A375 (cell line): ENCODE measurements at places on chromosomes 6 and 20. TPM values are rescaled to one million over a fixed set of nuclear protein-coding genes. Genes with fewer than 3 reads are reported as not detected.

The ZNF165 gene
- 0.87 and 1.0 TPM in 2 replicates for total RNA-seq

The DLL1 gene
- 0.19 and 0.69 TPM in 2 replicates for total RNA-seq

The KIF25 gene
- total RNA-seq, result 0.29 TPM in 1 of 2 replicates, not detected in the other

The TRAPPC3L gene
- total RNA-seq, result not detected in 2 replicates

The CTAGE9 gene
- not detected in 2 replicates for total RNA-seq

The ENPP1 gene
- 1.4 and 1.8 TPM in 2 replicates for total RNA-seq

The LKAAEAR1 gene
- 0.94 and 0.98 TPM in 2 replicates for total RNA-seq

The TMEM244 gene
- total RNA-seq, result 0.75 TPM in 1 of 2 replicates, not detected in the other

The NRSN1 gene
- not detected in 2 replicates for total RNA-seq

The SLC22A2 gene
- total RNA-seq, result not detected in 2 replicates

The C6orf15 gene
- not detected in 2 replicates for total RNA-seq

The MYB gene
- total RNA-seq, result 0.60 and 0.93 TPM in 2 replicates

The ADGRB3 gene
- total RNA-seq, result 0.79 and 1.5 TPM in 2 replicates

The PRICKLE4 gene
- not detected in 2 replicates for total RNA-seq

The ROS1 gene
- total RNA-seq, result 0.23 and 0.29 TPM in 2 replicates

The TNFRSF6B gene
- total RNA-seq, result 2.7 and 7.2 TPM in 2 replicates

The TNNC2 gene
- total RNA-seq, result 1.7 TPM in 1 of 2 replicates, not detected in the other

The DDO gene
- 2.4 and 2.9 TPM in 2 replicates for total RNA-seq

The SIGLEC1 gene
- total RNA-seq, result not detected in 2 replicates

The WFDC12 gene
- total RNA-seq, result not detected in 2 replicates

The POPDC3 gene
- 30.0 and 40.5 TPM in 2 replicates for total RNA-seq

The GLP1R gene
- not detected in 2 replicates for total RNA-seq

The SH3BGRL2 gene
- 2.1 and 2.2 TPM in 2 replicates for total RNA-seq

The SALL4 gene
- total RNA-seq, result 1.4 and 1.8 TPM in 2 replicates

The LY6G6F gene
- total RNA-seq, result not detected in 2 replicates

The CDH4 gene
- total RNA-seq, result 0.49 and 0.66 TPM in 2 replicates

The SLC52A3 gene
- total RNA-seq, result 0.57 TPM in 1 of 2 replicates, not detected in the other

The RPS6KA2 gene
- total RNA-seq, result 10.5 and 14.1 TPM in 2 replicates

The CD109 gene
- 36.4 TPM in 2 replicates for total RNA-seq

The ANKRD66 gene
- total RNA-seq, result not detected in 2 replicates

The RAB23 gene
- 3.6 and 5.2 TPM in 2 replicates for total RNA-seq

The TBC1D32 gene
- total RNA-seq, result 4.3 and 4.8 TPM in 2 replicates

The NKX2-4 gene
- 4.1 and 5.5 TPM in 2 replicates for total RNA-seq

The BPIFB1 gene
- 0.24 and 0.30 TPM in 2 replicates for total RNA-seq

The STX11 gene
- 0.08 and 0.24 TPM in 2 replicates for total RNA-seq

The SLC17A1 gene
- total RNA-seq, result not detected in 2 replicates

The MOXD1 gene
- 3.6 and 4.1 TPM in 2 replicates for total RNA-seq

The TFAP2A gene
- total RNA-seq, result 11.0 and 12.1 TPM in 2 replicates

The NMBR gene
- total RNA-seq, result not detected in 2 replicates

The CD40 gene
- 5.4 and 6.1 TPM in 2 replicates for total RNA-seq

The HLA-DRB5 gene
- total RNA-seq, result 40.7 and 40.9 TPM in 2 replicates

The RNF182 gene
- total RNA-seq, result 4.3 and 5.2 TPM in 2 replicates

The TINAG gene
- total RNA-seq, result not detected in 2 replicates

The RTN4IP1 gene
- total RNA-seq, result 4.6 and 6.0 TPM in 2 replicates

The PTGIS gene
- total RNA-seq, result 0.05 and 0.08 TPM in 2 replicates

The SLC17A2 gene
- total RNA-seq, result not detected in 2 replicates

The AARS2 gene
- 21.3 and 21.6 TPM in 2 replicates for total RNA-seq

The PRL gene
- total RNA-seq, result not detected in 2 replicates

The RHAG gene
- not detected in 2 replicates for total RNA-seq

The CPXM1 gene
- total RNA-seq, result 0.05 TPM in 1 of 2 replicates, not detected in the other

The KCNG1 gene
- total RNA-seq, result 183 and 213 TPM in 2 replicates

The SLC35D3 gene
- 0.03 TPM in 1 of 2 replicates, not detected in the other for total RNA-seq
